ENCODE measurements at places on chromosomes 3 and 15. TPM values are rescaled to one million over a fixed set of nuclear protein-coding genes. Genes with fewer than 3 reads are reported as not detected.

Gene TMEM207
- not detected for total RNA-seq

Gene PPARG
- 13.3 TPM for total RNA-seq

Gene CCDC9B
- total RNA-seq = 21.3 TPM

Gene SOX2
- total RNA-seq = 16.0 TPM

Gene SERINC4
- total RNA-seq = 0.36 TPM

Gene DOCK3
- total RNA-seq = 0.84 TPM

Gene C2CD4B
- total RNA-seq = 0.24 TPM

All from esophagus mucosa (tissue), 1 donor.